Stimulated activated CD4-positive, alpha-beta T cell treated with anti-CD3 and anti-CD28 coated beads, Interleukin-1b, Interleukin-23, amount 100 ng/mL, for 1 hour (primary cell): ENCODE measurements at places on chromosomes 2 and 18.

DNA sequence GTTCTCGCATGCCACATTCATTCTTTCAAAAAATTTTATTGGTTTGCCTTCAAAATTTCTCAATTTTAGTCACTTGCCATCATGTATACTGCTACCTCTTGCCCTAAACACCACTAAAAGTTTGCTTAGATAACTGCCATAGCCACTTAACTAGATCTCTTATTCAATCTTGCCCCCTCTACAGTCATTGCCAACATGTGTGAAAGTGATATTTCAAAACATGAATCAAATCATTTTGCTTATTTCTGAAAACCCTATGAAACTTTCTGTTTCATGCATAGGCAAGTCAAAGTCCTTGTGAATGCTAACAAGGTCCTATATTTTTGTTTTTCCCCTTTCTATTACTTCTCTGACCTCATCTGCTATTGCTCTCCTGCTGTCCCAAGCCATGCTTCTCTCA lies 397.1 kb downstream of the KCNJ3 start:
- no peak for DNase-seq

DNA sequence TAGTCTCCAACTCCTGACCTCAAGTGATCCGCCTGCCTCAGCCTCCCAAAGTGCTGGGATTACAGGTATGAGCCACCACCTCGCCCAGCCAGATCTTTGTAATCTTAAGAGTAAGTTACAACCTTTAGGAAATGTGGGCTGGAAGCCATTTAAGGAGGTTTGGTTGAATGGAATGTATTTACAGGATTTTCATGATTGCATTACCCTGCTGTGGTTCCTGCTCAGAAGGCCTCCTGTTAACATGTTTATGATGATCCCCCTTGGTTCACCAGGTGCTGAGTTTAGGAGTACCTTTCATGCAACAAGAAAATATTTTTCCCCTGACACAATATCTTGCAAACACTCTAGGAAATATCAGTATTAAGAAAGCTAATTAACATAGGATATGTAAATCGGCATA lies 187.4 kb upstream of the SH3BP4 start:
- no peak for DNase-seq

DNA sequence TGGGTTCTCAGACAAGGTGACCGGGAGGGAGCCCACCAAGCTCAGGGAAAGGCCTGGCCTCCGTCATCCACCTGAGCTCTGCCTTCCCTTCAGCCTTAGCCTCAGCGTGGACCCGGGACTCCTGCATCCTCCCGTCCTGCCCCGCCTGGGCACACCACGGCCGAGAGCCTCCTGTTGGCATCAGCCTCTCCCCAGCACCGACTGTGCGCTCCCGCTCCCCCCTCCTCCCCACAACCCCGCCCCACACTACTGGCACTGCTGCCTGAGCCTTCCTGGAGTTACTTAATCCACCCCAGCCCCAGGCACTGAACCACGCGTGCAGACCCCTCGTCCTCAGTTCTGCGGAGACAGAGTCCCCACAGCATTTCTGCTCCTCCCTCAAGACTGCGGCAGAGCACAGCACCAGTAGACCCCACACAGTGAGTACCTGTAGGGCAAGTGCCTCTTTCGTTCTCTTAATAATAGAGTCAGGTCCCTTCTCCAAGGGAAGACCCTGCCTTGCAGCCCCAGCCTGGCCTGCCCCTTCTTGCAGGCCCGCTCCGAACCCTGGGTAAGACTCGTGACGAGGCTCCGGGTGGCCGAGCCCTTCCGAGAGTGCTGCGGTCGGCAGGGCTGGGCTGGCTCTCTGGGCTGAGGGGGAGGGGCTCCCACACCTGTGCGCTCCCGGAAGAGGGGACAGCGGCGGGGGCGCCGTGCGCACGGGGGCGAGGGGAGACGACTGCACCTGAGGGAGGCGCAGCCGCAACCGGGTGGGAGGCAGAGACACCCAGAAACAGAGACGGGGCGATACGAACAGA lies at the start of gene AMER3:
AMER3 (plus strand) TSS at position 285 of the 797 bp plus-strand sequence. CDS start 6,533 bp downstream, outside the sequence.
- DNase-seq: no peak

- no peak for DNase-seq
Observed at GRCh38 chr2:27752551-27753237, 18.8 kb upstream of the MRPL33 start.

DNA sequence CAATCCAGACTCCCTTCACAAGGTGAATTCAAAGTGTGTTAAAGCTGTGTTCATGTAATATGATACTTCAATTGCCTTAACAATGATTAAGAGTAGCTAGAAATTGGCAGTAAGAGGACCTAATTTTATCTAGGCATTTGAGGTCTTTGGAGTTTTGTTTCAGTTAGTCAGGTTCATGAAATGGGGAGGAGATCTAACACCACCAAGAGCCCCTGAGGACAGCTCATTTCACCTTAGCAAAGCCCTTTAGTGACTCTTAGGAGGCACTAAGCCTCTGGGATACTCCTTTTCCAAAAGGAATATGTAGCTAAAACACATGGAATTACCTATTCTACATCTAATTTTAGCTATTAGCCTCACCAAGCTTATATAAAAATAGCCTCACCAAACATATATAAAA lies 716.5 kb upstream of the RAB6C start:
- no peak for DNase-seq

GRCh38 chr2:236164925-236165841 lies 3.0 kb downstream of the GBX2 start:
- no peak for DNase-seq

DNA sequence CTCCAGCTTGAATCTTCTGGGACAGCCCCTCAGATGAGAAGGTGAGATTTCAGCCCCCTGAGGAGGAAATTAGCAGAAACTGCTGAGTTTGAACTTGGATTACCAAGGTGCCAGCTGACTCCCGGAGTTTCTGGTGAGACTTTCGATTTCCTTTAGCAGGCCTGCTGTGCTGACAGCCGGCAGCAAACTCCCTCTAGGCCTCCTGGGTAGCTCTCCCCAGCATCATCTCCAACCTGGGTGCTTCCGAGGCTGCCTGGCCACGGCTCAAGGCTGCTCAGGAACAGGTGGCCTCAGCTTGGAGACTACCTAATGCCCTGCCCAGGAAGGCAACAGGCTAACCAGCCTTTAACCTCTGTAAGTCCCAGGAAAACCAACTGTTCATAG lies 16.5 kb downstream of the SDC1 start:
- no peak for DNase-seq

DNA sequence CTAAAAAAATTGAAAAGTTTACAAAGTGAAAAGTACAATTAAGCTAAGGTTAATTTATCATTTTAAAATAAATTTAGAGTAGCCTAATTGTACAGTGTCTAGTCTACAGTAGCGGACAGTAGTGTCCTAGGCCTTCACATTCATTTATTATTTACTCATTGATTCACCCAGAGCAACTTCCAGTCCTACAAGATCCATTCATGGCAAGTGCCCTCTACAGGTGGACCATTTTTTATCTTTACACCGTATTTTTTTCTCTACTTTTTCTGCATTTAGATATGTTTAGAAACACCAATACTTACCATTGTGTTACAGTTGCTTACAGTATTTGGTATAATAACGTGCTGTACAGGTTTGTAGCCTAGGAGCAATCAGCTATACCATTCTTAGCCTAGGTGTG lies 84.1 kb downstream of the TSN start:
- no peak for DNase-seq

- no peak for DNase-seq
Observed at GRCh38 chr2:199465988-199466691, 8.4 kb upstream of the SATB2 start.

DNA sequence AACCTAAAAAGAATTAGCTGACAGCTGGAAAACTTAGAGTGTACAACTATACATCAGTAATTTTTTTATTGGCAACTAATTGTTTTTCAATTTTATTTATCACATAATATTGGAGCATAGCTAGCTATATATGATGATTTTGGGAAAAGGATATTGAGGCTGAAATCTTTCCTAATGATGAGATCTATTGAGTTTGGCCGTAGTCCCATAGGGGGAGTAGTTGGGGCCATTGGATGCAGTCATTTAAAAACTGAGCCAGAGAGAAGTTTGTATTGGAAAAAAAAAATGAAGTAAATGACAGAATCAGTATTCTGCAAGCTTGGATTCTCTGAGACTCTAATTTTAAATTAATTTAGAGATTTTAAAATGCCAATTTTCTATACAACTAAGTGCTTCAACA lies 179.8 kb downstream of the LTBP1 start:
- DNase-seq: no peak

DNA sequence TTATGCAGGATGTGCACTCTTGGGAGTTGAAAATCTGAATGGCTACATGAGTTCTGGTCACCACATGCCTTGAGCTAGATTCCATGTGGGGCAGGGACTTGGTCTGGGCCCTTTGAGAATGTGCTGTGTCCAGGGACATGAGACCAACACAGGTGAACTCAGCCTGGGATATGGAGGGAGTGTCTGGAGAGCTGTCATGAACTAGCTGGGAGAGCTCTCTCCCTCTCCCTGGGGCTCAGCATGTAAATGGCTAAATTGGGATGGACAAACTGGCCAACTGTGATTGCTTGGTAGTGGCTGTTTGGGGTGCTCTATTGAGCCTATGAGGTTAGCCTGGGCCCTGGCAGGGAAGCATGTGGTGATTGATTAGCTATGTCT lies 105.1 kb upstream of the HS6ST1 start:
- DNase-seq: no peak

- DNase-seq: no peak
Observed at GRCh38 chr18:79515944-79516351, 120.2 kb downstream of the NFATC1 start.

DNA sequence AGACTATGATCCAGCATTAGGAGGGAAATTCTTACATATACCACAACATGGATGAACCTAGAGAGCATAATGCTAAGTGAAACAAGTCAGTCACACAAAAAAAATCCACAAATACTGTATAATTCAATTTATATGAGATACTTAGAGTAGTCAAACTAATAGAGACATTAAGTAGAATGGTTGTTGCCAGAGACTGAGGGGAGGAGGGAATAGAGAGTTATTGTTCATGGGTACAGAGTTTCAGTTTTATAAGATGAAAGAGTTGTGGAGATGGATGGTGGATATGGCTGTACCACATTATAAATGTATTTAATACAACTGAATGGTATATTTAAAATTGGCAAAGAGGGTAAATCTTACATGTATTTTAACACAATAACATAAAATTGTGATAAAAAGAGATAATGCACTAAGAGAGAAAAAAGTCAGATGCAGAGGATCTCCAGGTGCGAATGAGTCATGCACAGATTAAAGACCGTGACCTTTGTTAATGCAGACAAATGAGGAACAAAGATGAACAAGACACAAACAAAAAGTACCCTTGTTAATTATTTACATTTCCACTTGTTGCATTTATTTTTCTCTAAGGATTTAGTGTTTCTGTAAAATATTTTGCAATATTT lies 541.7 kb upstream of the MEX3C start:
- DNase-seq: no peak

- no peak for DNase-seq
Observed at GRCh38 chr2:45268631-45269030, 259.4 kb upstream of the SIX2 start.

GRCh38 chr2:232418466-232419244 lies 12.0 kb downstream of the ALPG start:
- no peak for DNase-seq

GRCh38 chr2:47751856-47752414 lies 31.0 kb upstream of the MSH6 start:
- no peak for DNase-seq
